ENCODE measurements at places on chromosomes 12 and 14.

DNA sequence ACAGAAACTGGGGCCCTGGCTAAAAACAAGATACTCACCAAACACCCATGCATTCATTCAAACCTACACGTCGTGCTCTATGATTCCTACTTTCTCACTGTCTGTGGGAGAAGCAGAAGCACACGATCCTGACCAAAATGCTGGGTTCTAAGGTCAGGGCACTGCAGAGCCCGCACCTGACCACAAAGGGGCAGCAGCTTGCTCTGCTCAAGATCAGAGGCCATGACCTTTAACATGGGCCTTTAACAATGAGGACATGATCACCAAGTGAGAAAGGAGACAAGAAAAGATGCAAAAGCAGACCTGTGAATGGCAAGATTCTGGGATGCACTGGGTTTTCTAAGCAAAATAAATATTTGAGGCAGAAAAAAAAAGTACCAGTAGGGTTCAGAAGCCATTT, 40.1 kb upstream of the VPS33A start:
- no peak for DNase-seq

DNA sequence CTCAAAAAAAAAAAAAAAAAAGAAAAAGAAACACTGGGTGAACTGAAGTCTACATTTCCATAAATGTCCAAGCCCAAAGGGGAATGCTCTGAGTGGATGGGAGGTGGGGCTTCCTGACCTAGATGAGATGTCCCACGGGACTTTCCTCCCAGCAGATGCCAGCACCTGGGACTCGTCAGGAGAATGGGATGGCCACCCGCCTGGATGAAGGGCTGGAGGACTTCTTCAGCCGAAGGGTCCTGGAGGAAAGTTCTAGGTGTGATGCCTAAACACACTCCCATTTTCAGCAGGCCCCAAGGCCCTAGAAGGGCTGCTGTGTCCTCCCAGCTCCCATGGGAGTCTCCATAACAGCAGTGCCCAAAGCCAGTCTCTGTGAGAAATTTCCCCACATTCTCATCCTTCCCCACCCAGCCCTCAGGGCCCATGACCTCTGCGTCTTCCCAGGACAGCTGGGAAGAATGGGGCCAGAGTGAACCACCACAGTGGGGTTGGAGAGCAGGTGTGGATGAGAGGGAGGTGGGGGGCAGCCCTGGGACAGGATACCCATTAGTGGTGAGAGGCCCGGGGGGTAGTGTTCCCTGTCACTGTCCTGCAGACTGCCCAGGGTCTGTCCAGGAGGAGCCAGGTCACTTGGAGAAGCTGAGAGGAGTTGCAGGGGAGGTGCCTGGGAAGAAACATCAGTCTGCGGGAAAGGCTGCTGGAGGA, 7.1 kb upstream of the CPNE6 start:
- no peak for DNase-seq

GRCh38 chr12:58847901-58848600, 72.3 kb downstream of the LRIG3 start:
- no peak for DNase-seq

- DNase-seq: peak; percentile 43
Observed at GRCh38 chr14:102778338-102779083, 1.3 kb downstream of the TRAF3 start.

DNA sequence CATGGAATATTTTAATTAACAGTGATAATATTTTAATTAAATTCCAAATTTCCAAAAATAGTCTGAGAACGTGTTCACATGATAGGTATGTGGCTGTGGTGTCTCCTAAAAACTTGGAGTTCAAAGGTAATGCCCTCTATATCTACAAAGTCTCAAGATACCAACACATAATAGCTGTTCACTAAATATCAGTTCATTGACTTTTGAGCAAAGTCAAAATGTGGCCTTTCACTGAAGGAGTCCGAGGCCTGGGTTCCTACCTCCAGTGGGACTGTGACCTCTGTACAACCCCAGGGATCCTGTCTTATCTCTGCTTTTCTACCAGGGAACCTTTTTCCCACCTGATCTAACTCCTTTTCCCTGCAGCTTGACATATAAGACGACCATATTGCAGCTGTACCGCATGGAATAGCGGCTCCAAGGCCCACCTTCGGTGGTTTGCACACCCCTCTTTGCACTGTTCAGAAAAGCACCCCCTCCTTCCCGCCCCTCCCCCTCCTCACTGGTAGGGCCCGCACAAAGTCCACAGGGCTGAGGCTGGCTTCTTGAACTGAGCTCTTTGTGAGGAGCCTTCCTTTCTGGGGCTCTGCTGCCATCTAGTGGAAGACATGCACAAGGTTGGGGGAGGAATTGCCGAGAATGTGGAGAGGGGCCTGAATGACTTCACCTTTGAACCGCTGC, 3.1 kb downstream of the CCND2 start:
- DNase-seq: peak; percentile 89

DNA sequence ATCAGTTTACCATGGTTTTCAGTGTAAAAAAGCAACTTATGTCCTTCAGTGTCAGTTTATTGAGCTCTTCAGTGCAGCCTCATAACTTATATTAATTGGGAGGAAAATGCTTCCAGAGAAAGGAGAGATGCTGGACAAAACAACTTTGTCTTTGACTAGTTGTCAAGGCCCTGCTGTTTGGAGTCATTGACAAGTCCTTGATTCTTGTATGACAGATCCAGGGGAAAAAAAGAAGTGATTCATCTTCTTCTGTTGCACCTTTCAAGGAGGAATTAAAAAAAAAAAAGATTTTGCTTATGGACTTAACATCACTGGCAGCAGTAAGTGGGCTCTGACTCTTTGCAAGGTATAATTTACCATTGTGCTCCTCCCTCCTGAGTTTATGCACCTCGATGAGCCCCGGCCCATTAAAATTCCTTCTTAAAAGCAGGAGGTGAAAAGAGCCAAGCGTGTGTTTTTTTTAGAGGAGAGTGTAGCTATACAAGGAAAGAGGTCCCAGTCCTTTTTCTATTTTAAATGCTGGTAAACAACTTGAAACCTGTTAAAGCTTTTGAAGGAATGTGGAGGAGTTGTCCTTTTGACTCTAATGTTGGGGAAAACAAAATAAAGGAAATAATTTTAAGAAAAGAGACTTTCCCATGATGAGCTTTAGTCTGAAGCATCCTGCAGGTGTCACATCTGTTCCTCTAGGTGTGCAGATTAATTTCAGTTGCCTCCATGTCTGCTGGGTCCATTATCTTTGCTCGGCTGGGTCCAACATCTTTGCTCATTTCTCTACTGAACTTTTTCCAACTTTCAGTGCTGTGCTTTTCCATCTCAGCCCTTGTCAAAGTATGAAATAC, 431.6 kb downstream of the RAD51B start:
- DNase-seq: no peak

- no peak for DNase-seq
Observed at GRCh38 chr12:48084841-48085460, 20.9 kb downstream of the SENP1 start.

- DNase-seq: no peak
Observed at GRCh38 chr12:66596199-66596598, 82.7 kb downstream of the GRIP1 start.

DNA sequence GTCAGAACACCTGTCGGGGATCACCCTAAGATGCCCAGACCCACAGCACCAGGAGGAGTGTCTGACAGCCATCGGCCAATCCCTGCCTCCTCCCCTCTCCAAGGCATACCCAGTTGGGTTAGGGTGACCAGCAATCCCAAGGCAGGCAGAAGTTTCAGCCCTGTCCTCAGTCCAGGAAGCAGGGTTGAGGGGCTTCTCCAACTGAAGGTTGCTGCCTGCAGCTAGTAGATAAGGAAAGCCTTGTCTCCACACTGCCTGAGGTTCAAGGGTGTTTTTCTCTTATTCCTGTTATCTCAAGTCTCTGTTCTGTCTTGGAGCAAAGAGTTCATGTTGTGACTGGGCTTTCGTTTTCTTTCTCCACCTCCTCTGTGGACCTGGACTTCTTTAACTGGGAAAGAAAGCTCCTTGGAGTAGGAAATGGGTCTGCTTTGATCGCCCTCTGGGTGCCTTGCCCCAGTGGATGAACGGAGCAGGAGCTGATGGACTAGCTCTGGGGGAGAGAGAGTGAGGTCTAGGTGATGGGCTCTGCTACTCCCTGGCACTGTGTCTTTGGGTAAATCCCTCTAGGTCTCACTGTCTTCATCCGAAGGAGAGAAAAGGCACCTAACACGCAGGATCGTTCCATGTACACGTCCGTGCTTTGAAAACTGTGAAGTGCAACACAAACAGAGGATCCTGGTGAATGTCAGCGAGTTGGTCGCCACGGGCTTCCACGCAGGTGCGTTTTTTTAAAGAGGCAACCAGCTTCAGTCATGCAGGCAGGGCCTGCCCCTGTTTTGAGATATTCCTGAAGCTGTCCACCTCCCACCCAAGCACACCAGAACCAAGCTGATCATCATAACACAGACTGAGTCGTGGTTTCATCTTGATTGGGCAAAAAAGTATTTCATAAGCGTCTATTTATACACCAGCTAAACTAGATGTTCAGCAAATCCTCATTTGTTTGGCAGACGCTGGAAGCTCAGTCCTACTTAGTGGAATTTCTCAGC, 52.5 kb upstream of the FOXN3 start:
- DNase-seq: no peak

GRCh38 chr14:78455896-78456435, 285.8 kb downstream of the NRXN3 start:
- no peak for DNase-seq

DNA sequence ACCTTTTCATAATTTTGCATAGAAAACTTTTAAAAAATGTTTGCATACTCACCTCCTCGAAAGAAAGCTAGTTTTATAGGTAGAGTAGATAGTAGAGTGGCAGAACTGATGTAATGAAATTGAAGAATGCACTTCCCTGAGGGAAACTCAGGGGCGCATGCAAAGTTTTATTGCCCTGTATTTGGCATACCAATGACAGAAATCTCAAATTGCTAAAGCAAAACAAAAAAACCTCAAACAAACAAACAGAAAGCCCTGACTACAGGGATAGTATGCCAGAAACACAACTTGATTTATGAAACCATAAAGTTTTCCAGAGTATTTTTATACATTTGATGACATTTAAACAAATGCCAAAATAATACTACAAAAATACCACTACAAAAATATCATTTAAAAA, 1.8 kb downstream of the RASSF9 start:
- DNase-seq: no peak

DNA sequence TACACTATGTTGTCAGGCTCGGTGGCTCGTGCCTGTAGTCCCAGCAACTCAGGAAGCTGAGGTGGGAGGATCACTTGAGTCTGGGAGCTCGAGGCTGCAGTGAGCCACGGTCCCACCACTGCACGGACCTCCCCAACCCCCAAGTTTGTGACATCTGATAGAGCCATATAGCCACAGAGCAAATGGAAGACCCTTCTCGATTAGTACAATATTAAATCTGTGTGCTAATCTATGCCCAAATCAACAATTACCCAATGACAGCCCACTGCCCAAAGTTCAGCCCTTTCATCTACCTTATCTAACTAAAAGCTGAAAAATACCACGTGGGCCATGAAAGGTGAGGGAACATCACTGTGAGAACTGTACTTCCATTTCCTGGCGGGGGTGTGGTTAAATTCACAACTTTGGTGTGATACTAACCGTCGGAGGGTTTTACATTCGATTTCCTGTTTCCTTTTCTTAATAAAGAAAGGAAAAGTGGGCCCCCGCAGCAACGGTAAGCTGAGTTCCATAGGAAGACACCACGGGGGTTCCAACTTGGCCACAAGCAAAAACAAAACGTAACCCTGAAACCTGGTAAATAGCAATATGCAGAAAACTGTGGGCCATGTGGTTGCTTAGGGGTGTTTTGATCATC, 31.2 kb upstream of the FOS start:
- DNase-seq: peak; percentile 84

DNA sequence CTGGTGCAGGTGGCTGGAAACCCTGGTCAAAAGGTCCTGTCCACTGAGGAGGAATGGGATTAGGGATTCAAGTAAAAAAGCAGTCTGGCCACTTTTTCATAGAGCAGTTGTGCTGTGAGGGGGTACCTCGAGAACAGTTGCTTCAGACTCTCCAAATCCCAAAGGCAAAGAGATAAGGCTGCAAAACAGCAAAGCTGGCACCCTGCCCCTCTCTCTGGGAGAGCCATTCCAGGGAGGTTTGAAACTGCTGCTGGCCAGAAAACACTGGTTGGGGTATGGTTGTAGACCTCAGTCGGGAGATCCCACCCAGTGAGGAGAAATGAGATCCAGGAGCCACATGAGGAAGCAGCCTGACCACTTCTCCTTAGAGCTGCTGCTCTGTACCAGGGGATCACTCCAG, 137.3 kb downstream of the CEP83 start:
- no peak for DNase-seq

GRCh38 chr14:72844524-72844923, 49.4 kb downstream of the DPF3 start:
- DNase-seq: no peak

DNA sequence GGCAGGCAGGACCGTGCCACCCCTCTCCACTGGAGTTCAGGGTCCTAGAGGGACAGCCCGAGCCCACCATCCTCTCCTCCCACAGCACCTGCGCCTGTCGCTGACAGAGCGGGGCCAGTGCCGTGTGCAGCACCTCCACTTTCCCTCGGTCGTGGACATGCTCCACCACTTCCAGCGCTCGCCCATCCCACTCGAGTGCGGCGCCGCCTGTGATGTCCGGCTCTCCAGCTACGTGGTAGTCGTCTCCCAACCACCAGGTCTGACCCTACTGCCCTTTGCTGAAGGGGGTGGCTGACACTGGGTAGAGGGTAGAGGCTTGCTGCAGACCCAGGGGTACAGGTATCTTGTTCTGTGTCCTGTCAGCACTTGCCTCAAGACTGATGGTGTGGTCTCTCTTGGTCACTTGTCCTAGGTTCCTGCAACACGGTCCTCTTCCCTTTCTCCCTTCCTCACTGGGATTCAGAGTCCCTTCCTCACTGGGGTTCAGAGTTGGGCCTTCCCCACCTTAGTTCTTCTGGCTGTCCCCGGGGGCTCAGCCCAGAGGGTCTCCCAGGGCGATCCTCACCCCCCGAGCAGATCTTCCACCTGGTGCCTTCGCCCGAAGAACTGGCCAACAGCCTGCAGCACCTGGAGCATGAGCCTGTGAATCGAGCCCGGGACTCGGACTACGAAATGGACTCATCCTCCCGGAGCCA, 42.0 kb downstream of the SH2B3 start:
- DNase-seq: no peak

- peak; percentile 9 for DNase-seq
Observed at GRCh38 chr14:75499084-75499875, 23.0 kb upstream of the BATF start.

DNA sequence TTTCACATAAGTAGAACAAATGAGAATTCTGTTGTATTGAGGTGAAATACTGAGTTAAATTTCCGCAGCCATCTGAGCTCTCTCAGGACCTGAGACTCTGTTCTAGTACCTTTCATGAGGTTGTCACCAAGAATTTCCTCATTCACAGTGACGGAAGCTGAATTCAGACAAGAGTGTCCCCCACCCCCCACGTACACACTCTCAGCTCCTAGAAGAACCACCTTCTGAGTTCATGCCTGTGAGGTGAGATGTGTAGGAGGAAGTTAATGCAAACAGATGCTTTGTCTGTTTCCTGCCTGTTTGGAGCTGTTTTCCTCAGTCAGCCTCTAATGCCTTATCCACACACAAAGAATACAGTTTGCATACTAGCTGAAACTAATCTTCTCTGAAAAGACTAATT, 18.2 kb downstream of the BICDL1 start:
- DNase-seq: peak; percentile 80
